ENCODE measurements at places on chromosomes 2 and 18. TPM values are rescaled to one million over a fixed set of nuclear protein-coding genes. Genes with fewer than 3 reads are reported as not detected.
A peak's percentile ranks its signal among the peaks of the same experiment; 100 is the strongest.

DNA sequence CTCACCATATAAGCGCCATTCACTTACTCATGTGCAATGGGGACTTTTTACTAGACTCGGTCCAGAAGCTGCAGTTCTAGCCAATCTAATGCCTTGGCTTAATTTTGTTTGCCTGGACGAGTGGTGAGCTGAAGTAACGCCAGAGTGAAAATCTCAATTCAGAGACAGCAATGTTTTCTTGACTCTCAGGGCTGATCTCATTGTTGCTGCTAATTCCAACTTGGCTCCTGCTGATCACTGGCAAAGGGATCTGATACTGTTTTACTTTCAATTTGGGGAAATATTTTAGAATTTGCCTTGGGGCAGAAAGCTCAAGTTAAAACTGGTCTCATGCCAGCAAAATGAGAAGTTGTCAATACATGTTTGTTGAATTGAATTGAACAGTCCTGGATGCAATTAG is 906.6 kb upstream of the CDH2 start:
- H3K27ac ChIP-seq: no peak overlapping the region
- H3K4me3 ChIP-seq: no peak overlapping the region
- H3K36me3 ChIP-seq: no peaks in the 10 kb centered on the region
- no peaks in the 10 kb centered on the region for H3K27me3 ChIP-seq
- H3K4me1 ChIP-seq: no peaks in the 10 kb centered on the region

DNA sequence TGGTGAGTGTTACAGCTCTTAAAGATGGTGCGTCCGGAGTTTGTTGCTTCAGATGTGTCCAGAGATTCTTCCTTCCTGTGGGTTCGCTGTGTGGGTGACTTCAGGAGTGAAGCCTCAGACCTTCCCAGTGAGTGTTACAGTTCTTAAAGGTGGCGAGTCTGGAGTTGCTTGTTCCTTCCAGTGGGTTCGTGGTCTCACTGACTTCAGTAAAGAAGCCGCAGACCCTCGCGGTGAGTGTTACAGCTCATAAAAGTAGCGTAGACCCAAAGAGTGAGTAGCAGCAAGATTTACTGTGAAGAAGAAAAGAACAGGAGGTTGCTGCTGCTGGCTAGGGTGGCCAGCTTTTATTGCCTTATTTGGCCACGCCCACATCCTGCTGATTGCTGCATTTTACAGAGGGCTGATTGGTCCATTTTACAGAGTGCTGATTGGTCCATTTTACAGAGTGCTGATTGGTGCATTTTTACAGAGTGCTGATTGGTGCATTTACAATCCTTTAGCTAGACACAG is 34.0 kb upstream of the SPTBN1 start:
- no peaks in the 10 kb centered on the region for H3K4me1 ChIP-seq
- H3K27ac ChIP-seq: no peak overlapping the region
- no peaks in the 10 kb centered on the region for H3K27me3 ChIP-seq

GRCh38 chr2:28821295-28821958 is 10.8 kb downstream of the SPDYA start:
- peak overlapping the region; percentile 79 for H3K27ac ChIP-seq
- no peaks in the 10 kb centered on the region for H3K36me3 ChIP-seq
- H3K4me1 ChIP-seq: no peaks in the 10 kb centered on the region
- H3K4me3 ChIP-seq: no peak overlapping the region
- DNase-seq: peak; percentile 49
- no peaks in the 10 kb centered on the region for H3K27me3 ChIP-seq

DNA sequence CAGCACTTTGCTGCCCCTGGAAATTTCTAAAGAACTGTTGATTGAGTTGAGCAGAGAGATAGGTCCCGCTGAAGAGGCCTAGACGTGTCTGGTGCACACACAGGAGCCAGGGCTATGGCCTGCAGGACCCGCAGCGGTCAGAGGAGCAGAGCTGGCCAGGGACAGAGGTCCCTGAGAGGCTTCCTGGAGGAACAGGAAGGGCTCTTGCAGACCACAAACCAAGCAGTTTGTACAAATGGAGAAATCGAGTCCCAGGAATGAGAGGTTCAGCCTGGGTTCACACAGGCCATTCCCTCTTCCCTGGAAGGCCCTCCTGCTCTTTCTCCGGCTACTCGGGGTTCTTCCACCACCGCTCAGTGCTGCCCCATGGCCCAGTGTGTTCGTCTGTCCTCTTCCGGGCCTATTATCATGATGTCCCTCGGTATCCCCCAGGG is 1.2 kb upstream of the BIN1 start:
- peak overlapping the region; percentile 83 for H3K4me3 ChIP-seq
- H3K4me1 ChIP-seq: peaks cover 31% of the 10 kb centered on the region
- no peak overlapping the region for H3K27ac ChIP-seq
- peaks cover 2% of the 10 kb centered on the region for H3K27me3 ChIP-seq
- no peak for DNase-seq
- no peaks in the 10 kb centered on the region for H3K36me3 ChIP-seq

GRCh38 chr2:197210430-197210829 is 100.2 kb downstream of the ANKRD44 start:
- peaks cover 13% of the 10 kb centered on the region for H3K4me1 ChIP-seq
- no peaks in the 10 kb centered on the region for H3K27me3 ChIP-seq
- H3K27ac ChIP-seq: peak overlapping the region; percentile 31

- peaks cover 22% of the 10 kb centered on the region for H3K4me1 ChIP-seq
- H3K36me3 ChIP-seq: no peaks in the 10 kb centered on the region
- no peak overlapping the region for H3K27ac ChIP-seq
- peaks cover 23% of the 10 kb centered on the region for H3K27me3 ChIP-seq
- H3K4me3 ChIP-seq: no peak overlapping the region
Observed at GRCh38 chr2:72004976-72005375, 142.7 kb downstream of the CYP26B1 start.

DNA sequence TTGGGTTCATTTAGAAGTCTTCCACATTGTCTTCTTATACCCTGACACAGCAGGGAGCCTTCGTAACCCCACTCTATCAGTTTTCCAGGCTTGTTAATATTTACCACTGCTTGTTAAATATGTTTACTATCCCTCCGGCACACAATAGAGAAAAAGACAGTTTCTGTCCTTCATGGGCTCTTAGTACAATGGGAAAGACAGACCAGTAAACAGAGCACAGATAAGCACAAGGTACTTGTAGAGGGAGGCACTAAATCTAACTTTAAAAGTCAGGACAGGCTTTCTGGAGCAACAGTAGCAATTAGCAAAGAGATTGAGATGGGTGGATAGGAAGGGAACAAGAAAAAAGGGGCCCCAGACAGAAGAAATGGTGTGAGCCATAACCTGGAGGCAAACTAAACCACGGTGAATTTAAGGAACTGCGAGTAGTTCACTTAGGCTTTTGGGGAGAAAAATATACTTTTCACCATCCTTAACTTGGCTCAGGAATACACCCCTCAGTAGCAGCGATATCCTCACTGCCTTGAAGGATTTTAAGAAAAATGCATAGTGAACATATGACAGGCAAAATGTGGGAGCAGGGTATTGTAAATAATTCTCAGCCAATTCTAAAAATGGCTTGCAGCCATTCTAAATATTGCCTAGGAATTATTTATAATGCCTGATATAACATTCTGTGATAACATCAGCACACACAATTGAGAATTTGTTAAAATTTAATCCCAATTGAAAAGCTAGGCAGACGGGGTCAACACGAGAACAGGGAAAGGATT is 383.7 kb downstream of the CDH2 start:
- peaks cover 50% of the 10 kb centered on the region for H3K4me1 ChIP-seq
- H3K27ac ChIP-seq: peak overlapping the region; percentile 1

Gene NXPH2
- 5.3 TPM for total RNA-seq

DNA sequence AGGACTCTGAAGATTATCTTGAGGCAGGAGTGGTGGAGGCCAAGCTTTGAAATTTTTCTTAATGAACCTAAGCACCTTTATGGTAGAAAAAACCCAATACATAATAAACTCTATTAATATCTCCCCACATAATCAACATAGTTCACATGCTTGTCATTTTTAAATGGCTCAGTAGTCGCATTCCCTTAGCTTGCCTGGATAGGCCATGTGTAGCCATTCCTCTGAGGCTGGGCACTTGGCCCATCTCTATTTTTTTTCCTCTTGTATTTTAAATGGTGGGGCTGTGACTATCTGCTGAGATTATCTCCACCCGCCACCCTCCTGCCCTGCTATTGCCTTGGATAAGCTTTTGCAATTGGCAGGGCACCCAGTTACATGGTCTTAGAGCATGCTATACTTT is 143.1 kb downstream of the FHOD3 start:
- no peaks in the 10 kb centered on the region for H3K27me3 ChIP-seq
- DNase-seq: no peak
- H3K4me3 ChIP-seq: no peak overlapping the region
- H3K36me3 ChIP-seq: no peaks in the 10 kb centered on the region
- no peak overlapping the region for H3K27ac ChIP-seq
- H3K4me1 ChIP-seq: no peaks in the 10 kb centered on the region

Gene RAPH1
- 21.7 TPM for total RNA-seq

Gene DCAF17
- total RNA-seq: 25.8 TPM

Gene PNO1
- 16.2 TPM for total RNA-seq

GRCh38 chr18:56235071-56235470 is 403.3 kb downstream of the TXNL1 start:
- H3K27me3 ChIP-seq: peaks cover 3% of the 10 kb centered on the region
- H3K4me3 ChIP-seq: no peak overlapping the region
- H3K27ac ChIP-seq: no peak overlapping the region
- H3K36me3 ChIP-seq: no peaks in the 10 kb centered on the region
- DNase-seq: no peak

Gene PROKR1
- total RNA-seq: 0.12 TPM

Measured in progenitor cell of endocrine pancreas (in vitro differentiated cells).